ENCODE measurements at places on chromosomes 12 and 14.

- no peak for DNase-seq
Measured at GRCh38 chr12:59040043-59040442, 119.7 kb upstream of the LRIG3 start.

GRCh38 chr12:6950811-6951540, at the start of gene PTPN6:
Gene PTPN6, plus strand, starts transcription at chr12:6951356. Its CDS starts 157 bp downstream, at chr12:6951513.
- no peak for DNase-seq

DNA sequence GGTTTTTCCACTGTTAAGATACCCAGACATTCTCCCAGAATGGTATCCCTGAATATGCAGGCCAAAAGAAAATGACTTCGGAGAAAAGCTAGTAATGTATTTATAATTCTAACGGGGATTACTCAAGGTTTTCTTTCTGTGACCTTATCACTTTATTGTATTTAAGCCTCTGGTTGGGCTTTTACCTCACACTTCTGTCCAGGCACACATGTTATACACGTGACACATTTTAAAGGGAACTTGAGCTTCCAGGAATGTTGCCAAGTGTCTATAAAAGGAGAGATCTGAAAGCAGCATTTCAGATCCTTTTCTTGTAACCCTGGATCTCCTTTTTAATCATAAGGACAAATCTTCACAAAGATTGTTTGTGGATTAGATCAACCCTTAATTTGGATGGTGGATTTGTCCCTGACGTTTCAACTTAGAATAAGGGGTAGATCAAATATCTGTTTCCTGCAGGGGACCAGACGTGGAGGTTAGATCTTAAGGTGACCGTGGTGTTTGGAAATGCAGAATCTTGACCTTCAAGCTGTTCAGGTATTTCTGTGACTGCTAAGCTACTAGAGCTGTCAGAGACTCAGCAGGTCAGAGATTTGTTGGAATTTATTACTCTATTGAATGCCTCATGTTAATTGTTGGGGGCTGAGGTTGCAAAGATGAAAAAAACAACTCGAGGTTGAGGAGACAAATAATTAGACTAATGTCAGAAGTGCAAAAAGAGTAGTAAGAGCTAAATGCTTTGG, 1.5 kb downstream of the CIPC start:
- no peak for DNase-seq

GRCh38 chr12:49798248-49798647, 30.0 kb downstream of the NCKAP5L start:
- no peak for DNase-seq

DNA sequence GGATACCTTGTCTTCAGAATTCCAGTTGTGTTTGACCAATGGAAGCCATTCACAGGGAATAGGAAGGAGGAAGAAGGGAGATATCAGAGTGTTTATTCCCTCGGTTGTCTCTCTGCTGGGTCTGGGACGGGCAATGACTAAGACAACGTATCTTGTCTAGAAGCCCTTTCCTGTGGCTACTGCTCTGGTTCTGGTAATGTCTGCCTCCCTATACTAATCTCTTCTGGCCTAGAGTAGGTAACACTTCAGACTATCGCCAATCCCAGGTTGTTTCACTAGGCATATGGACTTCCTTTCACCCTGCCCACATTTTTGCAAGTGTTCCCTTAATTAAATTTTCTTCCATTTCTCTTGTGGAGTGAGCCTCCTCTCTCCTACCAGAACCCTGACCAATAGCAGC, 687.7 kb upstream of the TBX3 start:
- no peak for DNase-seq

- DNase-seq = no peak
Measured at GRCh38 chr12:1080520-1081223, 89.6 kb downstream of the ERC1 start.

DNA sequence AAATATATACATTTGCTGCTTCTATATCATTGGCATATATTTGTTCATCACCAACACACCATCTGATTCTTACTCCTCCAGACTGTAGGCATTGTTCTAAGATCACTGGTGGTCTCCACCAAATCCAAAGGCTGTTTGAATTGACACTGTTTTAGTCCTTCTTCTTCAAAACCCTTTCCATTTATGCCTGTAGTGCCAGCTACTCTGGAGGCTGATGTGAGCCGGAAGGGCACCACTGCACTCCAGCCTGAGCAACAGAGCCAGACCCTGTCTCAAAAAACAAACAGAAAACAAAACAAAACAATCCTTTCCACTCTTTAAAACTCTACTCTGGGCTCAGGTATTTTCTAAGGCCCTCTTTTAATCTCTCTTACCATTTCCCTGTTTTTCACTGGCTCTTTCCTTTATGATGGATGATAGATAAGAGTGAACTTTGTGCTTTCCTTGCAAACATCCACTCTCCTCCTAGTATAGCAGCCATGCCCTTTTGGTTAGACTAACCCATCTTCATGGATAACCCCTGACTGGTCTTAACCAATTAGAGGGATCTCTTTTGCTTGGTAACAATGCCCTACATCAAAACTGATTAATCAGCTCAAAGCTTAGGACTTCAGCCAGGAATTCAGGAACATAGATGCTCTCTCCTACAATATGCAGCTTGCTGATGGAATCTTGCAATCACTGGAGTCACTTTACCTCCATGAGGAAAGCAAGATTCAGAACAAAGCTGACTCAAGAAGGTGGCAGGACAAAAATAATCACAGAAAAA, 24.9 kb downstream of the SPTSSA start:
- DNase-seq = no peak

DNA sequence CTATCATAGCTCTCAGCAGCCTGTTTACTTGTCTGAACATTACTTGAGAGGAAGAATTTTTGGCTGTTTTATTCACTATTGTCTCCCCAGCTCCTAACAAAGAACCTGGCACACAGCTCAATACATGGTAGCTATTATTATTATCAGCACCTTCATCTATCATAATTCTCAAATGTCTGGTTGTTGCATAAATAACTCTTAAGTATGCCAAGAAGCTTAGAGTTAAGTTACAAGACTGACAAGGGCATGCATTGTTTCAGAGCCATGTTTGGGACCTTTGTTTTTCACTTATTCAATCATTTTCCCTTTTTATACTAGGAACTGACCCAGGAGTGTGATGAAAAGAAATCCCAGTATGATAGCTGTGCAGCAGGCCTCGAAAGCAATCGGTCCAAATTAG, 77.5 kb upstream of the ATP2A2 start:
- no peak for DNase-seq

- DNase-seq = no peak
Measured at GRCh38 chr12:23472329-23472971, 477.0 kb downstream of the SOX5 start.

DNA sequence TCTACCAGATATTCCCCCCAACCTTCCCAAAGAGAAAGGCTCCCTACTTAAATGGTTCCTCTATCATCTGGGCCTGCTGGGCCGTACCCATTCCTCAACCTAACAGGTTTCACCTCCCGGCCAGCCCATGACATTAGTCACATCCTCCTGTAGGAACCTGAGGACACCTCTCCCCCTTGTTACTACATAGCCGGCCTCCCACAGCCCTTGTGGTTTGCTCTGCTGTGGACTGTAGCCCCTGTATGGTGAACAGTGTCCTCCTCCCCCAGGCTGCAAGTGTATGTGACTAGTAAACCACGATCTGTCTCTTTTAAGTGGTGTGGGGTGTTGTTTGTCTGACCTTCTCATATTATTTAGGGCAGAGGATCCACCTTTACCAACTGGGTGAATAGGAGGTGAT, 371.7 kb downstream of the RGS6 start:
- DNase-seq = no peak

GRCh38 chr12:110627500-110628195, 13.7 kb downstream of the TCTN1 start:
- DNase-seq = no peak

- no peak for DNase-seq
Measured at GRCh38 chr14:22531451-22532344, 57.3 kb downstream of the DAD1 start.

- DNase-seq = no peak
Measured at GRCh38 chr12:130434560-130434959, 96.9 kb downstream of the PIWIL1 start.

GRCh38 chr14:101761881-101762529, 496 bp downstream of the PPP2R5C start:
- no peak for DNase-seq

GRCh38 chr14:41899416-41899815, 292.7 kb downstream of the LRFN5 start:
- no peak for DNase-seq

DNA sequence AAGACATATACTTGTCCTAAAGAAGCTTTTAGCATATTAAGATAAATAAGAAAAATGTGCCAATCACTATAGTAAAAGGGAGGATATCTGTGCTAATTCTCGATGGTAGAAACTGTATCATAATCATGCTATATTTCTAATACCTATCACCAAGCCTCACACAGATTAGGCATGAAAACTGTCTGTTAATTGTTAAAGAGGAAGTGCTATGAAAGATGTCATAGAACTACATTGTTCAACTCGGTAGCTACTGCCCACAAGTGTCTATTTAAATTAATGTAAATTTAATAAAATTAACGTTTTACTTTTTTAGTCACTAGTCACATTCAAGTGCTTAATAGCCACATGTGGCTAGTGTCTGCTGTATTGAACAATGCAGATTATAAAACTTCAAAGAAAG, 77.5 kb upstream of the KICS2 start:
- DNase-seq = no peak

DNA sequence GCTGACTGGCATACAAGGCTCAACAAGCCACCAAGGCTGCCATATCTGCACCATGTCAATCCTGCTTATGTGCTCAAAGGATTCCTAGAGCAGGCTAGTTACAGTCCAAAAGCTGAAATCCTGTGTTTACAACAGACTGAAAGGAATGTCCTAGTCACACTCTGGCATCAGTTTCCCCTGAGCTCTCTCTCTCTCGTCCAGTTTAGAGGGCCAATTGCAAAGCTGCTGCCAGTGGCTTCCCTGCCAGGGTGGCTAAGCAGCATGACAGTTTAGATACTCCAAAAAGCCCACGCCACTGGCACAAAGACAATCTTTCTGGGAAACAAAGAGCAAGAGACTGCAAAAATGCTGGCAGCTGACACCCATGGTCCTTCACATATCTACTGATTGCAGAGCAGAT, 392.1 kb downstream of the RPS29 start:
- no peak for DNase-seq

DNA sequence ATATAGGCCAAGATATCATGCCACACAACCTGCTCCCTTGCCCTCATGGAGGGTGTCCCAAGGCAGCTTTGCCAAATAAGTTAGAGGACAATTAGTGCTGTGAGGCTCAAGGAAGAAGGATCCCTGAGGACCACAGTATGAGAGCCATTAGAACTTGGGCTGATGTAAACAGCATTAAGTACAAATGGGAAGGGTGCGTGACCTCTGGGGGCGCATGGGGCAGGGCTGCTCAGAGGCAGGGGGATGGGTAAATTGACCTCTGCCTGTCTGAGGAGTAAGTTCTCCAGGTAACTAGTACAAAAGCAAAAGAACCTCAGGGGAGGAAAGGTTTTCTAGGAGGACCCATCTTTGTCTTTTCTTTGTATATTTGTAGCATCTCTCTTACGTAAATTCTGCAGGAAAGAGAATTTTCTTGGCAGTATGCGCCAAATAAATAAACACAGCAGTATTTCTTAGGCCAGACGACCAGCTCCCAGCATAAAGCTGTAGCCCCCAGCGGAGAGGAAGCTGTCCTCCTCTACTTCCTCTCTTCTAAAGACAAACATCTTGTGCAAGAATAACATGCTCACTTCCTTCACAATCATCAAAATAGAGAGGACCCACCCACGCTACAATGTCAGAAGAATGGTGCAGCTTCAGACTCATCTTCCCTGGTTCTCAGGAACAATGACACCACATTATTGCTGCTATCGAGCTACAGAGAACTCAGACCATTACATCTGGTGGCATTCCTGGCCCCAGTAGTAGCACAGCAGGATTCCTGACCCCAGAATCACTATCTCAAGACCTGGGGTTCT, 16.4 kb upstream of the VWF start:
- DNase-seq = no peak

GRCh38 chr12:104057771-104058197, 6.5 kb upstream of the HCFC2 start:
- no peak for DNase-seq

DNA sequence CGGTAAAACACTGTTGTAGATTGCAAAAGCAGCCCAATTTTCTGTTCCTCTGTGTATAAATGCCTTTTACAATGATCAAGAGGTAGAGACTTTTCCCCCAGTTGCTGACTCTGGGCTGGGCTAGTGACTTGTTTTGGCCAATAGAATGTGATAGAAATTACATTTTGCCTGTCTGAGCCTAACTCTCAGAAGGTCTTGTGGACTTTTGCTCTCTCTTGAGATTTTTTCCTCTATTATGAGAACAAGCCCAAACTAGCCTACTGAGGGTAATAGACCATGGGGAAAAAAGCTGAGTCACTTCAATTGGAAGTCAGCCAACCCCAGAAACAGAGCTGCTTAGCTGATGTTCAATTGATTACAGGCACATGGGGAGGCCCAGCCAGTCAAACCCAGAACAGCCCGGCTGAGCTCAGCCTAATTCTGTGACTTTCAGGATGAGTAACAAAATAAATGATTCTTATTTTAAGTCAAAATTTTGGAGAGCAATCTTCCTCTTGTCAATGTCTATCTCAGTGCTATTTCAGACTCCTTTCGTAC, 61.4 kb downstream of the MYF5 start:
- DNase-seq = no peak

GRCh38 chr14:70642303-70643235, 853 bp downstream of the TTC9 start:
- DNase-seq = no peak

Data from cortex of kidney (tissue), 1 donor.